ENCODE measurements at places on chromosomes 13 and 19.

GRCh38 chr13:22703601-22704209 lies 477.1 kb upstream of the SGCG start:
- no peak for DNase-seq

GRCh38 chr19:2046046-2046907 lies 4.8 kb downstream of the MKNK2 start:
- DNase-seq: no peak

DNA sequence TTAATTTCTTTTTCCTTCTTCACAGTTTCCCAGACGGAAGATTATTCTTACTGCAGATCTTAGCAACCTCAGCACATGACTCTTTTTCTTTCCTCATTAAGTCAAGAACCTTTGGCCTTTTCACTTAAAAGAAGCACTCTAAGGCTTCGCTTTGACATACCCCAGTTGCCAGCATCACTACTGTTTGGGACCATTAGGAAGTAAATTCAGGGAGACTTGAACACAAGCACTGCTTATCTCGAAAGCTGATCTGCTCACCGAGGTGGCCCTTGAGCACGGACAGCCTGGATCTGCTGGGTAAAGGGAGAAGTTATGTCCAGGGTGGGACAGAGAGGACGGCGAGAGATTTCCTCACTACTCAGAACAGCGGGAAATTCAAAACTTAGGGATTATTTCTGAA lies 151.4 kb upstream of the RNF113B start:
- no peak for DNase-seq

DNA sequence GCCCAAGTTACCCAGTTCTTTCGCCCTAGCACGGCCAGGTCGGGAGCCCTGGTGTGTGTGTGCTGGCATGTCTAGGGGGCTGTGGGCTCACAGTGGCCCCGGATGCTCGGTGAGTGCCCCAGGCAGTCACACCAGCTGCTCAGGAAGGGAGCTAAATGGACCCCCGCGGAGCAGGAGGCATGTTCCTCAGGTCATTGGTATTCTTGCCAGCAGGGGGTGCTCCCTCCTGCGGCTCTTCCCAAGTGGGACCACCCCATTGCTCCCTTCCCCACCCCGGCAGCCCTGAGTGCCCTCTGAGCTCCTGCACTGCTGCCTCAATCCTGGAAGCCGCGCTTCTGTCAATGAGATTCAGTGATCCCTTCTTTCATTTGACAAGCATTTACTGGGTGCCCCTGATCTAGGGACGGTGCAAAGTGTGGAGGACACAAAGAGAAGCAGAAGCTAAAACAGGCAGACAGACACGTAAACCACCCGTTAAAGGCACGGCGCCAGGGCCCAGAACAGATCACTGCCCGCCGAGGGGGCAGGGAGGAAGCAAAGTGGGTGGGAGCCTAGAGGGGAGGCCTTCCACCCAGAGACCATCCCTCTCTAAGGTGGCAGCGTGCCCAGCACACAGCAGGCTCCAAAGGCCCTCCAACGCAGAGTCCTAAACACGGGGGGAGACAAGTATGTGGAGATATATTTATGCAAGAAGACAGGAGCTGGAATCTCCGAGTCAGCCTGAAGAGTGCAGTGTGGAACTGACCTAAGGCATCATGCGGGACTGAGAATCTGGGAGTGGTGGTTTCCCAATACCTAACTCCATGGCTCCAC lies 5.2 kb upstream of the ADPRHL1 start:
- peak; percentile 20 for DNase-seq

GRCh38 chr13:90070362-90070761 lies 1277.1 kb upstream of the MIR17HG start:
- peak; percentile 13 for DNase-seq

DNA sequence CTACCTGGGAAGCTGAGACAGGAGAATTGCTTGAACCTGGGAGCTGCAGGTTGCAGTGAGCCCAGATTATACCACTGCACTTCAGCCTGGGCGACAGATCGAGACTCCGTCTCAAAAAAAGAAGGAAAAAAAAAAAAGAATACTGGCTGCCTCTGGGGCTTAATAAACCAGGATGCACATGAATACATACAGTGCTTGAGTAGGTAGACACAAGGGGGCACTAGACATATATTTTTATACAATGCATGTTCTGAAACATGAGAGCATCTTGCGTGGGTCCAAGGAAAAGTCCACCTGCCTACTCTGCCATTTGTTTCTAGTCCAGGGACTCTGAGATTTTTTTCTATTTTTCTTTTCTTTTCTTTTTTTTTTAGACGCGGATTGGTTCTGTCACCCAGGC lies 31.2 kb downstream of the KEAP1 start:
- DNase-seq: peak; percentile 64

DNA sequence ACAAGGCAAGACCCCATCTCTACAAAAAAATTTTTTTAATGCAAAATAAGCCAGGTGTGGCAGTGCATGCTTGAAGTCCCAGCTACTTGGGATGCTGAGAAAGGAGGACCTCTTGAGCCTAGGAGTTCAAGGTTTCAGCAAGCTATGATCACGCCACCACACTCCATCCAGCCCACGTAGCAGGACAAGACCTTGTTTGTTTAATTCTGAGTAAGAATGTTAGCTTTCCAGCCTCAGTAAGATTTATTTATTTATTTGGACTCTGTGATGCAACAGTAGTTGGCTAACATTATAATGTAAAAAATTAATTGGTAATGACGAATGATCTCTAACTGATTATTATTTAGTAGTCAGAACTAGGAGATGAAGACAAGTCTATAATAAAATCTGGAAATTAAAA lies 23.3 kb downstream of the N4BP2L2 start:
- no peak for DNase-seq

DNA sequence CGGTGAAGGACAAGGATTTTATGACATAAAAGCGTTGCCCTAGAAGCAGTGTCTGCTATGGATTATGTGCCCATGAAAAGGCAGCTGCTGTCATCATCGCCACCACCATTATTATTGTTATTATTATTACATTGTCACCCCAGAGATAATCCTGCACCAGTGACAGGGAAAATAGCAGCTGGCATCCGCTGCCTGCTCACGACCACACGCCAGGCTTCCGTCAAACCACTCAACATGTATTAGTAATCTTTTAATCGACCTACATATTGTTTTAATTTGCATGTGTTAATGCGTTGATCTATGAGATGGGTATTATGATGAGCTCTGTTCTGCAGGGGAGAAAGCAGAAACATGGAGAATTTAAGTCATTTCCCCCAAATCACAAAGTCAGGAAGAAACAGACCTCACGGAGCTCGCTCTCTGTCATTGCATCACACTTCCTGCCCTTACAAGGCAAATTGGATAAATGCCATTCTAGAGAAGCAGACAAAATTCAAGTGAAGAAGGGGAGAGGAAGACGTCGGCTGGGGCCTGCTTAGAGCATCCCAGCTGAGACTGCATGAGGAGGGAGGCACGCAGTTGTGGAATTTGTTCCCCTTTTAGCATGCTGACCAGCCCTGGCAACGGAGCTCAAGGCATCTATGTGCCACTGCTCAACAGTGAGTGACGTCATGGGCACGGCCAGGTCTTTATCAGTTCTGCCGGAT lies at the start of gene FFAR3:
TSS of gene FFAR3 (plus strand) at position 594 of the 707 bp plus-strand sequence. CDS start 431 bp downstream, outside the sequence.
- peak; percentile 78 for DNase-seq

GRCh38 chr19:2166741-2167738 lies 3.3 kb downstream of the DOT1L start:
- DNase-seq: peak; percentile 67

DNA sequence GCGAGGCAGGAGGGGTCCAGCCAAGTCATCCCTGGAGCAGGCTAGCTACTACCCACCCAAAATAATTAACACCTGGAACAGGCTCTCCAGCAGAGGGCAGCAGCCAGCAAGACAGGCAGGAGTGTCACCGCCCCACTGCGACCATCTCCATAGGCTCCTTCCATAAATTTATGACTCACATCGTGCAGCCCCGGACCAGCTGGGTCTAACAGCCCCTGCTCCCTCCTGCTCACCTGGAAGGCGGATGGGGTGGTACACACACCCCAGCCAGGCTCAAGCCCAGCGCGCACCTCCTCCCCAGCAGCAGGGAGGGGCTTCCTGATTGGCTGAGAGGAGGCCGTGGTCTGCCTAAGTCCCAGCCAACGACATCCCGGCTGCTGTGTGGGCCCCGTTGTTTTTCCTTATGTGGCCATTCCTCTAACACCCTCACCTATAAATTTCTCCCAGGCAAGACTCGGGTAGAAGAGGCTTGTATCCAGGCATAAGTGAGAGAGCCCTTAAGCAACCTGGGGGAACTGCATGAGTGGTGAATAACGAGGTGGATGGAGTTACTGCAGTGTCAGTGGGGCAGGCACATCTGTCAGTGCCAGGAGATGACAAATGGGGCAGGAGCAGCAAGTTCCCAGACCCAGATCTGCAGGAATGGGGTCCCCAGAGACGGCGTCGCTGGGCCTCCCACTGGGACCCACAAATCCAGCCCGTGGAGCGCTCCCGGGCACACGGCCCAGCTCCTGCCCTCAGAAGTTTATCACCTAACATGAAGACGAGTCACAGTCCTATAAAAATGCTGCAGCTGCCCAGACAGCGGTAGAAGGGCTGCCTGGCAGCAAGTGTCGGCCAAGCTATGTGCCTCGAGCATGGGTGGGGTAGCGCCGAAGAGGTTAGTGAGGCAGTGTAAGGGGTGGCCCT lies 43.1 kb downstream of the CEBPG start:
- peak; percentile 70 for DNase-seq

DNA sequence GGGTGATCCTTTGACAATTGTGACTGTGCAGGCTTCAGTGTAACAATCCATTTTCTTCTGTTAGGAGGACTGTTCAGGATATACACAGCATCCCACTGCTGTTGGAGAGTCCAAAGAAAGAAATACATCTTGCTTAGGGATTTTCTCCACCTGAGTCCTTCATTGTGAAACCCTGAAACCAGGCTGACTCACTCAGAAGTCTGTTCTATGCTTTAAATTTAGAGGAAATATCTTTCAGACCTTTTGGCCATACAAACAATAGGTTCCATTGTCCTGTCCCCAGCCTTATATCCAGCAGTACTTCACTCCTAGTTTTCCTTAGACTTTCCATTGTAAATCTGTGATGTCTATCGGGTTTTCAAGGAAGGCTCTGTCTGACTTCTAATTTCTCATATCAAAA lies 379.1 kb downstream of the SUCLA2 start:
- DNase-seq: peak; percentile 74

DNA sequence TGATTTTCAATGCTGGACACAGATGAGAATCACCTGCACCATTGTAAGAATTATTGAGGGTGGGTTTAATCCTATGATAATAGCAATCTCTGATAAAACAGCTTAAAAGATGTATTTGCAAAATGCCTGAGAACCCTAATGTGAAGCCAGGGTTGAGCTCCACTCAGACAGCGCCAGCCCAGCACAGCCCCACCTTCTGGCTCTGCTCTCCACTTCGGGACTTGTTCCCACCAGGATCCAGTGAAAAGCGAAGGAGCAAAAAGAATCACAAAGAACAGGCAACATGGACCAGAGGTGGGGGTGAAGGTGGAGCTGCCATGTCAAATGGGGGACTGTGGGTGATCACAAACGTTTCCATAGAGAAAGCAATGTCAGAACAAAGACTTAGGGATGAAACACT lies 18.6 kb upstream of the ZNF816 start:
- DNase-seq: no peak

- no peak for DNase-seq
These were observed 864.1 kb downstream of the PCDH17 start for GRCh38 chr13:58495668-58496067.

DNA sequence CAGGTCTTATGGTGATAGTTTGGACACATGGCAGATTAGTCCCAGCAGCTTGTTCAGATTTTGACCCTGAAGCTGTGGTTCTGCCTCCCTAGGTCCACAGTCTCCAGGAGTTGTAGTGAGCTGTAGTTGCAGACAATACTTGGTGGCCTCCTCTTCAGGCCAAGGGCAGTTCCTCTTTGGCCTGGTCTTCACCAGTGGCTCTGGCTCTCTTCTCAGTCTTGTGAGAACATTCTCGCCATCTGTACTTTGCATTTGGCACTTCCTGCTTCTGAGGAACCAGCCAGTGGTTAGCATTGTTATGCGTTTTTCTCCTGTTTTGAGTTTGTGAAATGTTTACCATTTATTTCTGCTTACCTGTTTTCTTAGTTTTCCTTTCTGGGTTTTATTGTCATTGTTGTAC lies 40.7 kb downstream of the PCCA start:
- no peak for DNase-seq

- no peak for DNase-seq
These were observed 276.1 kb downstream of the ABCC4 start for GRCh38 chr13:95025116-95025515.

DNA sequence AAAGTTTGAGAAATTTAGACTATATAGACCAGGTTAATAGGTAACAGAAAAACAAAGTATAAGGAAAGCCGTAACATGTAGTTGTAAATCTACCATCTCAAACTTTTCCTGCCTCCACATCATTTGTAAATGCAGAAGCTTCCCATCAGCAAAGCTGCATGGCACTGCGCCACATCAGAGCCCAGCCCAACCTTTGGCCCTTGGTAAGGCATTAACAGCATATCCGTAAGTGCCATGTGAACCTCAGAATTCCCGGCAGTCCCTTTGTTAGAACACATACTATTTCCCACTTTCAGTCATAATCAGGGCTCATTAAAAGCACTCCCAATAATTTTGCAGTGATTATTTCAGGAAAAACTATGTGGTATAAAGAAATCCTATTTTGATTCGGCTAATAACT lies 51.6 kb downstream of the MPHOSPH8 start:
- no peak for DNase-seq

GRCh38 chr13:39945226-39945625 lies 289.8 kb downstream of the COG6 start:
- no peak for DNase-seq

DNA sequence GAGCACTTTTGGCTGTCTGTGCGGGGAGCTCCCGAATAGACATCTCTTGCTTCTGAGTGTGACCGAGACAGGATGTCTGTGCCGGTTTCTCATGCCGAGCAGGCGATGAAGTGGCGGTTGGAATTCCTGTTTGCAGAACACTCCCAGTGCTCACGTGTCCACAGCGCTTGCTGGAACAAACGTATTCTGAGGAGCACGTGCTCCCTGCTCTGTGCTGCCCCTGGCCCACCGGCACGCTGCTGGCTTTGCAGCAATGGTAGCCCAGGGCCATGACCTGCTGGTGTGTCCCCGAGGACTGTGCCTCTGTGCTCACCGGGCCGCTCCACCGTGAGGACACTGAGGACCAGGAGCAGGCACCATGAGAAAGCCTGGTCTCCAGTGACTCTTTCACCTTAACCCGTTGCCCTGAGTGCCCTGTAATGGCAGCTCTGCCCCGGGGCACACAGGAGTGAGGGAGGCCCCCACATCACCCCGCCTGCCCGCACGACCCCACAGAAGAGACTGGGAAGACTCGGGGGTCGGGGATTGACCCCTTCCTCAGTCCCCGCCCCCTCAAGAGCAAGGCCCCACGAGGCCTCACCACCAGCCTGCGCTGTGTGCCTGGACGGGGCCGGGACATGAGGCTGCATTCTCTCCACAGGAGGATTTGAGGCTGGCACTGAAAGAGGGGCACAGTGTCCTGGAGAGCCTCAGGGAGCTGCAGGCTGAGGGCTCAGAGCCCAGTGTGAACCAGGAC lies 40.0 kb upstream of the F7 start:
- DNase-seq: no peak
